HL-60 (cell line): ENCODE measurements at places on chromosomes 12 and 14.
A peak's percentile ranks its signal among the peaks of the same experiment; 100 is the strongest.

DNA sequence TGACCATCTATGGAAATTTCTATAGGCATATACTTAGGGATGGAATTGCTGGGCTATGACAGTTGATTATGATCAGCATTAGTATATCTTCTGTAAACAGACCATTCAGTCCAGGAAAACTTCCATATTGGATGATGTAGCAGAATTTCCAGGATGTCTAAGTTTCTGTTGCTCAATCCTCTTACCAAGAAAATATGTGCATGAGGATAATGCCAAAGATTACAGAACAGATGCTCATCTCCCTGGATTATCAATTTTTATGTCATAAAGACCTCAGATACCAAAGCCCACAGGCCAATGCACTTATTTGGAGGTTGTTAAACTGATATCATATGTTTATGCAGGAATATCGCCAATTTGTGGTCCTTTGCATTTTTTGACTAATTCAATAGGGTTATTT, 354.4 kb upstream of the FLRT2 start:
- DNase-seq: no peak

- no peak for DNase-seq
These were observed 14.4 kb upstream of the CCER1 start for GRCh38 chr12:90969346-90969745.

- peak; percentile 51 for DNase-seq
These were observed 210.2 kb downstream of the PTPRO start for GRCh38 chr12:15532364-15532977.

DNA sequence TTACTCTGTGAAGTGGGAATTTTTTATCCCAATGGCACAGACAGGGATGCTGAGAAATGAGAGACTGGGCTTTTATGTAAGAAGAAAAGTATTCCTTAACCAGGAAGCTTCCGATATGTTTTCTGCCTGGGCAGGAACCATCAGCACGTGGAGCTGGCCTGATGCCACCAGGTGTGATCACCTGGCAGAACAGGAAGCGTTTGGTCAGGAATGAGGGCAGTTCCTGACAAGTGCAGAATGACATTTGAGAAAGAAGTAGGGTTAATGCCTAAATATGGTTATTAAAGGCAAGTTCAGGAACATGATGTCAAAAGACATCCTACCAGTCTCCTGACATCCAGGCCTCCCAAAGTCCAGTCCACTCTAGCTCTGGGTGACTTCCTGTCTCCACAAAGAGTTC, 210.3 kb downstream of the NUAK1 start:
- DNase-seq: no peak

DNA sequence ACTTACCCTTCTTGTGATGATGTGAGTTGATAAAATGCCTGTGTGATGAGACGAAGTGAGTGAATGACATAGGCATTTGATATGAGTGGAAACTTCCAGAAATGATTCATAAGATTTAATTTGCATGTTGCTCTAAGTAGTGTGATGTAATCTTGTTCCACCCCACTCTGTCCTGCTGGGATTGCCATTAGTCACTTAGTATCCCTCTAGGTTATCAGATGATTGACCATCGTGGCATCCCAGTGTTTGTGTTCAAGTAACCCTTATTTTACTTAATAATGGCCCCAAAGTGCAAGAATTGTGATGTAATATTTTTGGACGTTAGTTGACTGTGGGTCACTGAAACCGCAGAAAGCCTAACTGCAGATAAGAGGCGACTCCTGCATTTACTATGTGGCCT, 214.4 kb upstream of the DIO2 start:
- no peak for DNase-seq

GRCh38 chr12:12622418-12622817, 10.7 kb downstream of the CREBL2 start:
- no peak for DNase-seq

DNA sequence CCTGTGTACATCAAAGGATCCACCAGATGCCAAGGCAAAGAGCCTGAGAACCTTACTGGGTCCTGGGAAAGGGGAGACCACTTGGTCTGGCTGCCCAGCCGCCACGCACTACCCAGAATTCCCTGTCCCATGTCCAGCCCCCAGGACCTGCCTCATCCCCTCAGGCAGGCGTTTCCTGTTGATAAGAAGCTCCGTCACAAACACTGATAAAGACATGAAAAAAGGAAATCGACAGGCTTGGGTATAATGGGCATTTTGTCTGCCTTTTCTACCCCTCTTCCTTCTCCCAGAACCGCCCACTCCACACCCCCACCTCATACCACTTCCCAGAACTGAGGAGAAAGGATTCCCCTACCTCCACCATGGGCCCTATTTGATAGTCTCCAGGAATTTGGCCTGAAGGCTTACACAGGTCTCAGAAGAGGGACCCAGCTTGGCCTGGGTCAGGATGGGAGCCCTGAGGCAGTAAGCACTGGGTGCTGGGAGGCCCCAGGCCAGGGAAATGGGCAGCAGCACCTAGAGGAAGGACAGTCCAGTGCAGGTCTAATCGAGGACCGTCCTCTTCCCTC, 18.8 kb downstream of the ACVRL1 start:
- no peak for DNase-seq

GRCh38 chr14:34051966-34052657, 101.2 kb upstream of the EGLN3 start:
- DNase-seq: no peak

GRCh38 chr14:101230161-101230850, 326.8 kb upstream of the RTL1 start:
- DNase-seq: no peak

DNA sequence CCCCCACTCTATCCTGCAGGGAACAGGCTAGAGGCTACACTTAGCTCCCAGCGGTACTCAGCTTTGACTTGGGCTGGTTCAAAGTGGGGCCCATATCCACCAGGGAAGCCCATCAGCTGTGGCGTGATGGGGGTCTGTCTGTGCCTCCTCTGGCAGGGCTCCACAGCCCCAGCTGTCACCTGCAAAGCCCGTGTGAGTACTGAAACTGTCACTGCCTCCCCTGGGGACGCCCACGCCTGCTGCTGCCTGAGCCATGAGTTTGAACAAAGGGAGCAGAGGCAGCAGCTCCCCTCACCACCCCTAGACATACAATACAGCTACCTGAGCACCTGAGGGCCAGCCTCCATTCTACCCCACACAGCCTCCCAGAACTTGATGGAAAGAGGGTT, 5.0 kb downstream of the REM2 start:
- no peak for DNase-seq

GRCh38 chr12:93825501-93825888, 148.3 kb downstream of the CRADD start:
- no peak for DNase-seq

DNA sequence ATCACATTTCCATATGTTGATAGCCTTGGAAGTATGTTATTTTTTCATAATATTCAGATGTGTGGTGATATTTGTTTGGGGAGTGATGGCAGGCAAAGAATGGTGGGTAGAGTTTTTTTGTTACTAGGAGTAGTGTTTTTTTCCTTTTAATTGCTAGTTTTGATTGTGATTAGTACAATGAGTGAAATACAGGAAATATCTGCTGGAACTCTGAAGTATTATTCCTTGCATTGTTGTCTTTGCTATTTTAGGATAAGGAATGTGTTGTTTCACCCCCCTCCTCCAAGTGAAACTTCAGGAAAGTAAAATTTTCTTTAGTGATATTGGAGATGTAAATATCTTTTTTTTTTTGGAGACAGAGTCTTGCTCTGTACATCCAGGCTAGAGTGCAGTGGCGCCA, 105.4 kb downstream of the DIP2B start:
- DNase-seq: no peak

GRCh38 chr12:122988036-122988435, 7.6 kb downstream of the ARL6IP4 start:
- DNase-seq: no peak

DNA sequence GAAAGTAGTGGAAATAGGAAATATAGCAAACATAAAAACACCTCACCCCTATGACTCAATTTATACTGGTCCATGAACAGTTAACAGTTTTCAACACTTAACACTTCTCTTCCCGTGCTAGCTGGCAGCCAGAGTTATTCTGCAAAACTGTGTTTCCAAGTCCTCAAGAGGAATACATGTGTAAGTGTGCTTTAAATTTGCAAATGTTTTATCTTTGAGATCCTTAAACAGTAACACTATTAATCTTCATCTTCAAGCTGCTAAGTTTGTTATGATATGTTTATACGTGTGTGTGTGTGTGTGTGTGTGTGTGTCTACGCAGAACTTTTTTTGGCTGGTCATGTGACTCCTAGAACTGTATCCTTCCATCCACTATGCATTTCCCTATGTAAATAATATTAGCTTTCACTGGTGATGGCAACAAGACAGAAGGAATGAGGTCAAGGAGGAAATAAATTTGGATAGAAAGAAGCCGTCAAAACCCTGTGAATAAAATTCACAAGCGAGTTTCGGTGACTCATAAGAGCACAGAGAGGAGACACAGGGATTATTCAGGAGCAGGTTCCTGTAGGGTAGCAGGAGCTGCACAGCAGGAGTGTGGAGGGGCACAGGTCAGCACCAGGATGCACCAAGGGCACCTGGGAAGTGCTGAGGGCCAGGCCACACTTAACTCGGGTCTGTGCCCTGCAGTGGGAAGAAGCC, 105.9 kb upstream of the ETV6 start:
- DNase-seq: no peak

- DNase-seq: no peak
These were observed 71.4 kb downstream of the TTC9 start for GRCh38 chr14:70713096-70713495.

DNA sequence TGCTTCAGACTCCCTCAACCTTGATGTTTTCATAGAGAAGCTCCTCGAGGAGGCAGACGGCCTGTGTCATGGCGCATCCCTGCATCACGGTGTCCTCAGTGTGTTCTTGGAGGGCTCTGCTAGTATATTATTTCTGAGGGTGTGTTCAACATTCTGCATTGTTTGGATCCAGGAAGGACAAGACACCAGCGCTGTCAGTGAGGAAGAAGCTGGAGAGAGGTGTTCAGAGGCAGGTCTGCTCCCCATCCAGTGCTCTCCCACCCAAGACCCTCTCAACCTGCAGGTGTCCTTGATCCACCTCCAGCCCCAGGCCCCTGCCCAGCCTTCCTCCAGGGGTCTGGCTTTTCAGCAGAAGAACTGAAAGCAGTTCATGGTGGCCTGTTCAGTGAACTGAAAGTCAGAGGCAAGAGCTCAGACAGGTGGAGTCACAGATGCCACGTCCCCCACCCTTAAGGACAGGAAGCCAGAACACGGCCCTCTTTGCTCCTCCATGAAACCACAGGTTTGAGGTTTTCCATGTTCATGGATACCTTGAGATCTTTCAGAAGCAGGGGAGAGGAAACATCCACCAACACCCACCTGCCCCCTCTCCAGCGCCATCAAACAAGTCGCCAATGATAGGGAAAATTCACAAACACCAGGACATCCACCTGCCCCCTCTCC, 37.4 kb downstream of the DIO3 start:
- DNase-seq: no peak

DNA sequence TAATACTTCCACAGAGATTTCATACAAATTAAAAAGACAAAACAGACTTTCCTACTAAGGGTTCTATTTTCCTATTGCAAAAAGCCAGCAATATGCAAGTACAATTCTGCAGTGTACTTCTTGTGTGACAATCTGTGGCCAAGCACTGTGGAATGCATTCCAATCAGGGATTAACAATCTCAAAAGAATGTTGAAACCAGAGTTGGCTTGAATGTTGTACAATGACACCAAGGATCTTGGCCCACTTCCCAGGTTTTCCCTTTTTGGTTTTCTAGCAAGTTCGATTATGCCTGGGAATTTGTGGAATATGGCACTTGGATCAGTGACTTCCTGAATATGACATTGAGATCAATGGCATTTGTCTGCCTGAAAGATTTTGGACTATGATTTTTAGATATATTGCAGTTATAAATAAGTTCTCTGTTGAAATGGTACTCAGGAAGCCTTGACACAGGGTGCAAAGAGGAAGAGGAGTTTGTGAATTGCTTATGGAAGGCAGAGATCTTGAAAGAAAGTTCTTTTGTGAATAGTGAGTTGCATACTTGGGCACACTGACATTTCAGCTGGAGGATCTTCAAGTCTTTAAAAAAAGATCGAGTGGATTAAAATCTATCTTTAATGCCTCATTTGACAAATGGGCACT, 81.4 kb upstream of the FERMT2 start:
- no peak for DNase-seq
